Natural killer cell treated with Interleukin-12 subunit alpha and Interleukin-12 subunit beta and Interleukin-15 and Interleukin-18, amount 100 ng/mL, for 72 hours (primary cell): ENCODE measurements at places on chromosomes 2 and 18. TPM values are rescaled to one million over a fixed set of nuclear protein-coding genes. Genes with fewer than 3 reads are reported as not detected.

DNA sequence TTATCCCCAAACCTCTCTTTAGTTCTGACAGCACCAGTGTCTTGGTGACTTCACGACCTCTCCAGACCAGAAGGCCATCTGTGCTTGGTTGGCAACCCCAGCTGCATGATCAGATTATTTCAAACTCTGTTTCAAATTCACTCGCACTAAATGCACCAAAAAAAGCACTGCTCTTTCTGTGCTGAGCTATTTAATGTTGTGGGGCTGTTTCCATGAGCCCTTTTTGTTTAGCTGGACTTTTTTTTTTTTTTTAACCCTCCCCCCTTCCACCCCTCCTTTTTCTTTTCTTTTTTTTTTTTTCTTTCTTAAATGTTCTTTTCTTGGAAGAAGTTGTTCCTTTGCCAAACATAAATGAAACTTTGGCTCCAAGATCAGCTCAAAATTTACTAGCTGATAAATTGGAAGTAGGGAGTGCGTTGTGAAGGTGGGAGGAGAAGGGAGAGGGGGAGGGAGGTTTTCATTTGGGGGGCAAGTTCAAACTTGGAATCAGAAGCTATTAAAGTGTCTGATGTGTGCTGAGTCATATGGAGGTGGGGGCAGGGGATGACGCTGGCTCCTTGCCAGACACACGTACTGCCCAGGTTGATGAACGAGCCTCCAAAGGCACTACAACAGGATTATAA is 543.0 kb upstream of the TNP1 start:
- no peak overlapping the region for H3K27ac ChIP-seq
- DNase-seq, result no peak
- H3K4me1 ChIP-seq, result peaks cover 6% of the 10 kb centered on the region
- no peak overlapping the region for H3K4me3 ChIP-seq
- H3K27me3 ChIP-seq, result peaks cover 9% of the 10 kb centered on the region

DNA sequence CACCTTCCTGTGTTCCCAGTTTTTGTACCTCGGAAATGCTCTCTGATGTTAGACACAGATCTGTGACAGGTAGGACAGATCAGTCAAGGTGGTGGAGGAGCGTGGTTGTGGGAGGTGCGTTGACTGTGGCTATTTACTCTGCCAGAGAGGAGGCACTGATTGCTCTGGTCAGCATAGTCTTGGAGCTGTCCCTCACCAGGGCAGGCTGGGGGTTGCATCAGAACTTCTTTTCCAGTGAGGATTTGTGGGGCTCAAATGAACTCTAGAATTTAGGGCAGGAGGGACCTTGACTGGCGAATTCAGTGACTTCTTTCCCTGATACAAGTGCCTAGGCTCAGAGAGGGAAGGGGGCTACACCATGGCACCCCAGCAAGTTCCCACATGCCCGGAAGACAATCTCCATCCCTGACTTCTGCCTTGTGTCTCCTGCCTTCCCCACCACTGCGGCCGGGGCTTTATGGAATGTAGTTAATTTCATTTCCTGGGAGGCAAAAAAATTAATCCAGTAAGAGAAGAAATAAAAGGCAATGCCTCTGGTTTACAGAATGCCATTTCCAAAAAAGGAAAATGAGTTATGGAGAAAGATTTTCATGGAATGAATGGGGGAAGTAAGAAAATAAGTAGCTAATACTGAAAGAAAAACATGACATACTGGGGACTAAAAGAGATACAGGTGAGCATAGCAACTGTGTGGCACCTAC is 26.1 kb downstream of the NIFK start:
- H3K4me3 ChIP-seq, result no peak overlapping the region
- H3K36me3 ChIP-seq, result no peaks in the 10 kb centered on the region
- H3K27ac ChIP-seq, result no peak overlapping the region
- DNase-seq, result no peak
- no peaks in the 10 kb centered on the region for H3K4me1 ChIP-seq
- no peaks in the 10 kb centered on the region for H3K27me3 ChIP-seq

DNA sequence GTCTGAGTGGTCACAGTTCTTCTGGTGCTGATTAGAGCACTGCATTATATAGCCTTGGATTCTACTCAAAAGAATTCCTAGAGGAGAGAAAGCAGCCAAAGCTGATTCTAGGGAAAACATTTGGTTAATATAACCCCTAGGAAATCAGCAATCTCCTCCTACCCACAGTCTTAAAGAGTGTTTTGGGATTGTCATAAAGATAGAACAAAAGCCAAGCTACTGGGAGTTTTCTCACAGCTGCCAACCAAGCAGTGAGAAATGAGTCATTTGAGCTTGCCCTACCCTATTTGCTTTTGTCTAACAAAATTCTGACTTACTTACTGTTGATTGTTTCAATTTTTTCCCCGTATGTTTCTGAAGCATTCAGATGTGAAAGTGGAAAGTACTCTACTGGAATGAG is 469.3 kb downstream of the PLCL1 start:
- H3K4me3 ChIP-seq, result no peak overlapping the region
- no peak for DNase-seq
- no peak overlapping the region for H3K27ac ChIP-seq
- H3K4me1 ChIP-seq, result no peaks in the 10 kb centered on the region
- H3K36me3 ChIP-seq, result no peaks in the 10 kb centered on the region

DNA sequence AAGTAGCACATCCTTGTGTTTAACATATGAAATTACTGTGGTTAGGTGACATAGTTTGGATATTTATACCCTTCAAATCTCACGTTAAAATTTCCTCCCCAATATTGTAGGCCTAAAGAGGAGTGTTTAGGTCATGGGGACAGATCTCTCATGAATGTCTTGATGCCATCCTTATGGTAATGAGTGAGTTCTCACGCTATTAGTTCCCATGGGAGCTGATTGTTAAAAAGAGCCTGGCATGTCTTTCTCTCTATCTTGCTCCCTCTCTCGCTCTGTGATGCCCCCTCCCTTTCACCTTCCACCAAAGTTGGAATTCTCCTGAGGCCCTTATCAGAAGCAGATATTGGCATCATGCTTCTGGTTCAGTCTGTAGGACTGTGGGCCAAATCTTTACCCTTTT is 660.1 kb downstream of the ADCYAP1 start:
- H3K27ac ChIP-seq, result no peak overlapping the region
- no peaks in the 10 kb centered on the region for H3K36me3 ChIP-seq
- no peaks in the 10 kb centered on the region for H3K27me3 ChIP-seq
- DNase-seq, result no peak
- H3K4me3 ChIP-seq, result no peak overlapping the region

DNA sequence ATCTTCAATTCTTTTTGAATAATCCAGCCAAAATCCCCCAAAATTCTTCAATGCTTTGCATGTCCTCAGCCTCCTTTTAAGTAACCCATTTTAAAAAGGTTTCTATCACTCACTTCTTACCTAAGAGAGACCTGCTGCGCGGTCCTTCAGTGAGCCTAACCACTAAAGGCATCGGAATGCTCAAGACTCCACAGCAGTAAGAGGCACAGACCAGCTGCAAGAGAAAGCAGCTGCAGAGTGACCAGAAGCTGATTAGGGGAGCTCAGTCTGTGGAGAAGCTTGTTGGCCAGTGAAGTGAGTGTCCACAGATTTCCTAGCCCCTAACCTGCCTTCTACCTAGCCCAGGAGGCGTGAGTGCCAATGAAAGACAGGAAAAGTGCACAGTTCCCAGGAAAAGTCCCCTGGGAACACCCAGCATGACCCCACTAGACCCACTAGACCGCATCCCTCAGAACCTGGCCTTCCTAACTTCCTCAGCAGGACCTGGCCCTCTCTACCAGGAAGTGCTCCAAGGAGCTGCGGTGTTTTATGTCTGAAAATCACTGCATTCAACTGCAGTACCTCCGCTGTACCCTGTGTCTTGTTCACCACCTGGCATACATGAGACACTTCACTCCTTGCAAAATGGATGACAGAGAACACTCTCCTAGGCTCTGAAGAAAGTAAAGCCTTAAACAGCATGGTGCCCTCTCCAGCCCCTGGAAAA is 10.1 kb downstream of the MBOAT2 start:
- H3K4me1 ChIP-seq, result no peaks in the 10 kb centered on the region
- no peak overlapping the region for H3K27ac ChIP-seq
- no peak for DNase-seq
- no peak overlapping the region for H3K4me3 ChIP-seq
- peaks cover 9% of the 10 kb centered on the region for H3K27me3 ChIP-seq

GRCh38 chr2:174635015-174635593 is 37.5 kb upstream of the WIPF1 start:
- peak overlapping the region; percentile 93 for H3K4me3 ChIP-seq
- no peak for DNase-seq
- H3K27ac ChIP-seq, result peak overlapping the region; percentile 96

DNA sequence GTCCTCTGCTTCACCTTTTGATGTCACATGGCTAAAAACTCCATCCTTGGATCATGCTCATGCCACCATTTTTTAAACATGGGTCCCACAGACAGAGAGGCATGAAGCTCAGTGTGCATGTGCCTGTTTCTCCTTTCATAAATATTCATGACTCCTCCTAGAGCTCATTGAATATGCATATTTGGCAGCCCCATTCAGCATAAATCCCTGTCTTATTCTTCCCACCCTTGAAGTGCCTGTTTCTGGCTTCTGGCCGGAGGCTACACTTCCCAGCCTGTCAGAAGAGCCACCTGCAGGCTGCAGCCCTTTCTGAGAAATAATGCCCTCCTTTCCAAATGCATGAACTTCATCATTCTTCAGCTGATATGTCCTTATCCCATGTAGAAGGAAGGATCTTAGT is 109.7 kb downstream of the LDLRAD4 start:
- H3K36me3 ChIP-seq, result no peaks in the 10 kb centered on the region
- no peak for DNase-seq

- H3K4me3 ChIP-seq, result no peak overlapping the region
- H3K27ac ChIP-seq, result no peak overlapping the region
These were observed 107.1 kb downstream of the PIEZO2 start for GRCh38 chr18:11042247-11042646.

- DNase-seq, result no peak
- no peak overlapping the region for H3K4me3 ChIP-seq
- no peak overlapping the region for H3K27ac ChIP-seq
- peaks cover 18% of the 10 kb centered on the region for H3K27me3 ChIP-seq
- H3K36me3 ChIP-seq, result no peaks in the 10 kb centered on the region
These were observed 77.0 kb downstream of the PDCL3 start for GRCh38 chr2:100639588-100640390.

The DYSF gene
- 36.6 TPM for total RNA-seq

The CRYGB gene
- not detected for total RNA-seq

The CRYGD gene
- total RNA-seq, result not detected

The EHD3 gene
- total RNA-seq, result 1.7 TPM
